ENCODE measurements at places on chromosomes 5 and 9. TPM values are rescaled to one million over a fixed set of nuclear protein-coding genes. Genes with fewer than 3 reads are reported as not detected.

Gene MAMDC4
- 3.0 TPM for total RNA-seq

Gene NELFB
- 60.8 TPM for total RNA-seq

Gene REEP2
- total RNA-seq = 0.38 TPM

Gene EDIL3
- 0.18 TPM for total RNA-seq

DNA sequence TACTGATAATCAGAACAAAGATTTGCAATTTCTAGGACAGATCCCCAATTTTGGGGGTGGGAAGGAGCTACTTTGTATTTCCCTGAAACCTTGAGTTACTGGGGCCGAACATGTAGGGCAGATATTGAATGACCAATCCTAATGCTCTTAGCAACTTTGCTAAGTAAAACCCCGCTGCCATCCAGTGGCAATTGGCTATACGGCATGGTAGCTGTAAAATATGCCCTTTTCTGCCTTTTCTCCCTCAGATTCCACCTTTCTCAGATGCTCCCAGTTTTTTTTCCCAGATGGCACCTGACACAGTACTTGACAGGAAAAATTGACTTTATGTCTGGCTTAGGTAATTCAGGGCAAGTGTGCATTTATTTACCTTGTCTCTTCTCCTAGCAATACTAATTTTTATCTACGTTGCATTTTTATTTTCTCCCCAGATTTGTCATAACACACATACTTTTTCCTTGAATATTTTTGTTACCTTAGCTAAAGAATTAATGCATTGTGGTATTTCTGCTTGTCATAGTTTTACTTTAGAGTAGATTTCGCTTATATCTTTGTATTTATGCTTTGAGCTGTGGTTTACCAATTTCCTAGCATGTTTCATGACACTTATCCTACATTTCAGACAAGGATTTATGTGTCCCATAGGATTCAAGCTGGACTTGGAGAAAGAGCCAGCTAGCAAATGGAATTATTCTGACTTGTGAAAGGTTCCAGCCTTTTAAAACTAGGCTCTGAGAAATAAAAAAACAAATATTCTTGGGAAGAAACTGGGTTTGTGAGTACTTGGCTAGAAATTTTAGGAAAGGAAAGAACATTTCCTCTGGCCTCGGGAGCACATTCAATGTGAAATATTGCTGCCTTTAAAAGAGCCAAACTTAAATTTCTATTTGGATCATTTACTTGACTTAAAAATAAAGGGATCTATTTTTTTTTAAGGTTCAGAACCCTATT is 37.4 kb downstream of the PIK3R1 start:
- H3K4me1 ChIP-seq = peaks cover 48% of the 10 kb centered on the region
- H3K36me3 ChIP-seq = peaks cover 2% of the 10 kb centered on the region
- peak overlapping the region; percentile 58 for H3K27ac ChIP-seq
- DNase-seq = peak; percentile 35

- no peaks in the 10 kb centered on the region for H3K4me1 ChIP-seq
- no peak for DNase-seq
- no peak overlapping the region for H3K27ac ChIP-seq
- H3K27me3 ChIP-seq = no peaks in the 10 kb centered on the region
- no peaks in the 10 kb centered on the region for H3K36me3 ChIP-seq
Observed at GRCh38 chr5:121479337-121479736, 372.3 kb upstream of the FTMT start.

DNA sequence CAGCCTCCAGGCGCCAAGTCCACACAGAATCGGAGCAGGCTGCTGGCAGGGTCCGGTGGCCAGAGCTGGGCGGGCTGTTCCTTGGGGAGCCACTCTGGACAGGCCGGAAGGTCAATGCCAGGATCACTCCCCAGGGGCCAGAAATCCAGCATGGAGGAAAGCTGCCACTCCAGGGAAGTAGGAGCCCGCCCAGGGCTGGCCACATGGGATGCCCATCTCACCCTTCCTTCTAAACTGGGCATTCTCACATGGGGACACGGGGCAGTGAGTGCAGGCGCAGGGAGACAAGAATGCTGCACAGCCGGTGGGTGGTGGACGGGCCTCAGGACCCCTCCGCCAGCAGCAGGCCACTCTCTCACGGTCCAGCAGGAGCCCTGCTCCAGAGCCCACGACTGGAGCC is 58.2 kb downstream of the ADAMTS2 start:
- H3K36me3 ChIP-seq = no peaks in the 10 kb centered on the region
- no peak overlapping the region for H3K4me3 ChIP-seq
- H3K4me1 ChIP-seq = no peaks in the 10 kb centered on the region
- peaks cover 14% of the 10 kb centered on the region for H3K27me3 ChIP-seq
- DNase-seq = no peak

DNA sequence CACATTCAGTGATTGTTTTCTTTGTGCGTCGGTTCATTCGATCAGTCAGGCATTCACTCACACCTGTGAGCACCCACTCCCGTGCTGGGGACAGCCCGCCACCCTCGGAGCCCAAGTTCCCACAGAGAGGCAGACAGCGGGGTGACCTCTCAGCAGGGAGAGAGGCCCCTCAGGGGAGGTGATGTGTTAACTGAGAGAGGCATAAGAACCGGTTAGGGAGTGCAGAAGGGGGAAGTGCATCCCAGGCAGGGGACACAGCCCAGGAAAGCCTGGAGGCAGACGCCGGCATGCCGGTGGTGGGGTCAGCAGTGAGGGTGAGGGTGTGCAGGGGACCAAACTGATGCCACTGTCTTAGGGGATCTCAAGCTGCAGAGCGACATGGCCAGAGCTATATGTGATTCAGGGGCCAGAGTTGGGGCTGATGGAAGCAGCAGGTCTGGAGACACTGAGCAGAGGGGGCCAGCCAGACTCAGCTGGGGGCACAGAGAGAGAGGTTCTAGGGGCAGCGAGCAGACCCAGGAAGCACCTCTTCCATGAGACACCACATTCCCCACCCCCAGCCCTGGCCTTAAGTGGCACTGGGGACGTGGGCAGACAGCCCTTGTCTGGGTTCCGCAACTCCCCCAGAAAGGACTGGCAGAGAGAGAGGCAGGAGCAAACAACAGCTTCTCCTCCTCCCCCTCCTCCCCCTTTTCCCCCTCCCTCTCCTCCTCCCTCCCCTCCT is 35.9 kb downstream of the HK3 start:
- no peak overlapping the region for H3K4me3 ChIP-seq
- H3K27ac ChIP-seq = no peak overlapping the region
- no peaks in the 10 kb centered on the region for H3K36me3 ChIP-seq

DNA sequence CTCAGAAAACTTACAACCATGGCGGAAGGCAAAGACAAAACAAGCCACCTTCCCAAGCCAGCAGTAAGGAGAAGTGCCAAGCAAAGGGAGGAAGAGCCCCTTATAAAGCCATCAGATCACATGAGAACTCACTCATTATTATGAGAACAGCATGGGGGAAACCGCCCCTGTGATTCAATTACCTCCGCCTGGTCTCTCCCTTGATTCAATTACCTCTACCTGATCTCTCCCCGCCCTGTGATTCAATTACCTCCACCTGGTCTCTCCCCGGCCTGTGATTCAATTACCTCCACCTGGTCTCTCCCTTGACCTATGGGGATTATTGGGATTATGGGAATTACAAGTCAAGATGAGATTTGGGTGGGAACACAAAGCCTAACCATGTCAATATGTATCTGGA is 467.3 kb upstream of the FTMT start:
- H3K27ac ChIP-seq = no peak overlapping the region
- no peaks in the 10 kb centered on the region for H3K4me1 ChIP-seq
- H3K27me3 ChIP-seq = no peaks in the 10 kb centered on the region
- H3K4me3 ChIP-seq = no peak overlapping the region

DNA sequence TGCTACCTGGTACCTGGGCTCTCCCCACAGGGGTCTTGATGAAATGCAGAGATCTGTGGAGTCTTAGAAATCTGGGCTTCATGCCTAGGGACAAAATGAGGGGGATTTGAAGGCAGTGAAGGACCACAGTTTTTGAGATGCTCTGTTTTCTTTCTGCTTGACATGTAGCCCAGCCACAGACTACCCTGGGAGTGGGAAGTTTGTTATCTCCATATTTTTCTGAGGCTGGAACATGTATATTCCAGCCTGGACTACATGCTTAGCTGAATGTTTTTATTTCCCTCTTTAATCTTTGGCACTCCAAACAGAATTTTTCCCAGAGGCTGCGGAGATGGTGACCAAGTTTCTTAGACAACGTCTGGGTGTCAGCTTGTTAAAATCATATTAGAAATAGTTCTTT is 252.9 kb downstream of the PAPPA start:
- H3K27ac ChIP-seq = no peak overlapping the region
- no peaks in the 10 kb centered on the region for H3K36me3 ChIP-seq
- H3K4me3 ChIP-seq = no peak overlapping the region
- H3K4me1 ChIP-seq = no peaks in the 10 kb centered on the region

DNA sequence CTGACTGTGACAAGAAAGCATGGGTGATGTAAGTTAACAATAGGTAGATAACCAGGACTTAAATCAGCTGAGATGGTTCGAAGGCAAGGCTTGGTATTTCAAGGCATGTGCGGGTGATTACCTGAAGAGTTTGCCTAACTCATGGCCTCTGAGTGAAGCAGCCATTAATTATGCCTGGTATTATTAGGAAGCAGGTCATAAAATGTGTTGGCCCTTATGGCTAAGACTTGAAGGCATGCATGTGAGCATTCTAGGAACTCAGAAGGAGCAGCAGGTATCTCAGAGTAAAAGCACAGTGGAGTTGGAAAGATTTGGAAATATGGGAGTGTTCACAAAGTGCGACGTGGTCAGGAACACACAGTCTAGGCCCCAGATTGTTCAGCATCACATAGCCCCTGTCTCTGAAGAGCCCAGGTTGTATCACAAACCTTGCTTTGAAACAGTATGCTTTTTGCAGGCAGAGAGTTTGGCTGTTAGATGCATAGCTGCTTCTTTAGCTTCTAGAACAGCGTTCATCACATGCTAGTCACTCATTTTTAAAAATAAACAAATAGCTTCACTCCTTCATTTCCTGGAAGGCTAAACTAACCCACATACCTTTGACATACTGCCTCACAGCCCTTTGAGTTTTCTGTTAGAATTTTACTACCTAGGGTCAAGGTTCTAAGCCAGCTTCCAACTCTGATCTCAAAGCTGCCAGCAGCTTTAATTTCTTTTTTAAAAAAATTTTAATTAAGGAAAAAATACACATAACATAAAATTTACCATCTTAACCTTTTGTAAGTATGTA is 2.1 kb downstream of the HEXB start:
- H3K27me3 ChIP-seq = no peaks in the 10 kb centered on the region
- H3K4me3 ChIP-seq = no peak overlapping the region
- no peak overlapping the region for H3K27ac ChIP-seq

GRCh38 chr5:39189292-39189955 is 29.9 kb downstream of the FYB1 start:
- DNase-seq = no peak
- peaks cover 16% of the 10 kb centered on the region for H3K36me3 ChIP-seq
- H3K4me3 ChIP-seq = peak overlapping the region; percentile 50
- H3K27me3 ChIP-seq = no peaks in the 10 kb centered on the region

- no peak for DNase-seq
- no peaks in the 10 kb centered on the region for H3K27me3 ChIP-seq
- H3K4me3 ChIP-seq = no peak overlapping the region
- H3K36me3 ChIP-seq = peaks cover 15% of the 10 kb centered on the region
Observed at GRCh38 chr5:150024346-150024984, 23.9 kb downstream of the HMGXB3 start.

- H3K36me3 ChIP-seq = no peaks in the 10 kb centered on the region
- no peak for DNase-seq
- no peak overlapping the region for H3K27ac ChIP-seq
- no peaks in the 10 kb centered on the region for H3K27me3 ChIP-seq
- H3K4me3 ChIP-seq = no peak overlapping the region
Observed at GRCh38 chr5:87051502-87052113, 216.1 kb upstream of the RASA1 start.

DNA sequence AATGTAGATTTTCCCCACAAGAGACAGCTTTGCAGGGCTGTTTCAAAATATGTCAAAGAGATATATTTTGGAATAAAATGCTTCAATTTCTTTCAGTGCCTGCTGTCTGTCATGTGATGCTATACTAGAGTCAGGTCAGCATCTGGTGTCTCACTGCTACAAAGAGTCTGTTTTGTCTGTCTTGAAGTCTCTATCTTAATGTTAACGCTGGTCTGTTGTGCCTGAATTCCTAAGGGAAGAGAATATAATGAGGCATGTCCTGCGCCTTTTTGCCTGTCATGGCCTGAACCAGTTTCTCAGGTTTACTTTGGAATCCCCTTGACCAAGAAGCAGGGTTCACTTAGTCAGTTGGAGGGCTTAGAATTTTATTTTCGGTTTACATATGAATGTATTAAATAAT is 176.4 kb downstream of the PDZD2 start:
- no peaks in the 10 kb centered on the region for H3K4me1 ChIP-seq
- no peak overlapping the region for H3K4me3 ChIP-seq
- H3K27me3 ChIP-seq = no peaks in the 10 kb centered on the region
- H3K27ac ChIP-seq = no peak overlapping the region
- no peak for DNase-seq

DNA sequence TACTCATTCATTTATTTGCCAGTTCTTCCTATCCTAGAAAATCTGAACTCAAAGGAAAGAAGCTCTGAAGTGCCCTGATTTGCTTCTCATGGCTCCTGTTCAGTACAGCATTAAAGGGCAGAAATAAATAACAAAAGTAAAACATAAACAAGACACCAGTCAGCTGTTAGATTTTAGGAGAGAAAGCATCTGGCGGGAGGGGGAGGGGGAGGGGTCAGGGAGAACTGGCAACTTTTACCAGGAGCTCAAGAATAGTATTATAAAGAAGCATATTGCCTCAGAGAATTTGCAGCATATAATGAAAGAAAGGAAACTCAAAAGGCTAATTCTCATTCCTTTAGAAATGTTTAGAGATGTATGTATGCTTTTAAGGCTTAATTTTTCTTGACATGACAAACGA is 68.1 kb downstream of the SEMA6A start:
- no peaks in the 10 kb centered on the region for H3K4me1 ChIP-seq
- H3K4me3 ChIP-seq = no peak overlapping the region
- no peak for DNase-seq

- no peak overlapping the region for H3K27ac ChIP-seq
- no peak for DNase-seq
- no peak overlapping the region for H3K4me3 ChIP-seq
Observed at GRCh38 chr5:179771311-179771895, 22.4 kb upstream of the LTC4S start.

DNA sequence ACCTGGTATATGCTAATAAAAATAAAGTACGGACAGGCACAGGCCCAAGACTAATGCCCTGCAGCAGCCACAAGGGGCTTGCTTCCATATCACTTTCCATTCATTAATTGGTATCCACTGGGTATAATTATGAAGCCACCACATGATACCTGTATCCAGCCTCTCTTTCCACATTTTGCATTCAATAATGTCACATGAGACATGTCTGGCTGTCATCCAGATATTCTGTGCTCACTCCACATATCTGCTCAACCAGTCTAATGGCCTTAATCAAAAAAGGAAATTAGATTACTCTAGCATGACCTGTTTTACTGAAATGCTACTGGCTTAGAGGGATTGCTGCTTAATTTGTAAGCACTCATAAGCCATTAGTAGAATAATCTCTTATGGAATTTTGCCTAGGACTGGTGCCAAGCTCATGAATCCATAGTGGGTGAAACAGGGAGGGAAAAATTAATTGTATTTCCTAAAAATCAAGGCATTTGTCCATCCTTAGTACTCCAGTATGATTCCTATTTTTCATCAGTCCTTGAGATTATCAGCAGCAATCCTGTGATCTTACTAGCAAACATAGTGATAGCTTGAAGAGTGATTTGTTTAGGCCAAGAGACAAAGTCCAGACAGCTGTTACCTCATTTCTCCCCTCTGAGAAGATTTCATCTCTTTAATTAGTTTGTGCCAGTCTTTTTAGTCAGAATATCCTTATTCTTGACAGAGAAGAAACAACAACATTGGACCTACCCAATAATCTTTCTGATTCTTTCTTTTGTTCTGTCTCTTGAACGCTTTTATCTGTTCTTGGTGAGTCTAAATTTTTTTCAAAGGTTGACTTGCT is 119.2 kb upstream of the ABCA1 start:
- DNase-seq = no peak
- no peak overlapping the region for H3K27ac ChIP-seq
- H3K27me3 ChIP-seq = no peaks in the 10 kb centered on the region
- no peaks in the 10 kb centered on the region for H3K36me3 ChIP-seq
- no peak overlapping the region for H3K4me3 ChIP-seq
- peaks cover 9% of the 10 kb centered on the region for H3K4me1 ChIP-seq

Measured in T-cell (primary cell).